NCI-H460 (cell line): ENCODE measurements at places on chromosomes 2 and 18. TPM values are rescaled to one million over a fixed set of nuclear protein-coding genes. Genes with fewer than 3 reads are reported as not detected.

Gene KATNAL2
- 0.87 and 1.0 TPM in 2 replicates for total RNA-seq

Gene SKOR2
- total RNA-seq: not detected in 2 replicates

Gene PLGLB1
- total RNA-seq: 0.92 TPM in 1 of 2 replicates, not detected in the other

Gene HOXD13
- 4.7 and 5.2 TPM in 2 replicates for total RNA-seq

Gene SGPP2
- not detected in 2 replicates for total RNA-seq

Gene MYL1
- total RNA-seq: not detected in 2 replicates

Gene VSNL1
- not detected in 2 replicates for total RNA-seq

Gene POTEJ
- not detected in 2 replicates for total RNA-seq

Gene ELOA2
- total RNA-seq: not detected in 2 replicates

Gene FMNL2
- total RNA-seq: 80.5 and 98.0 TPM in 2 replicates

Gene PLCL1
- 0.02 and 0.09 TPM in 2 replicates for total RNA-seq

Gene IL36RN
- not detected in 2 replicates for total RNA-seq

Gene HRH4
- 0.12 and 0.29 TPM in 2 replicates for total RNA-seq

Gene SERPINB12
- not detected in 2 replicates for total RNA-seq

Gene MRO
- 0.99 TPM in 1 of 2 replicates, not detected in the other for total RNA-seq

Gene FAM228A
- not detected in 2 replicates for total RNA-seq

Gene GAL3ST2
- total RNA-seq: 0.10 TPM in 1 of 2 replicates, not detected in the other

Gene MEP1B
- 0.20 TPM in 1 of 2 replicates, not detected in the other for total RNA-seq

Gene HAT1
- total RNA-seq: 59.1 and 70.2 TPM in 2 replicates

Gene CDKL4
- total RNA-seq: not detected in 2 replicates

Gene EFEMP1
- 827 and 872 TPM in 2 replicates for total RNA-seq

Gene HOXD12
- 0.20 TPM in 1 of 2 replicates, not detected in the other for total RNA-seq

Gene ANKRD30BL
- total RNA-seq: not detected in 2 replicates

Gene GREB1L
- 1.9 and 2.1 TPM in 2 replicates for total RNA-seq

Gene FEV
- not detected in 2 replicates for total RNA-seq

Gene NAT8
- total RNA-seq: not detected in 2 replicates

Gene RNASEH1
- 39.0 and 42.0 TPM in 2 replicates for total RNA-seq

Gene THSD7B
- 0.02 TPM in 1 of 2 replicates, not detected in the other for total RNA-seq

Gene SRD5A2
- total RNA-seq: 0.05 TPM in 1 of 2 replicates, not detected in the other

Gene TRIM43B
- 0.25 TPM in 1 of 2 replicates, not detected in the other for total RNA-seq

Gene CDH20
- total RNA-seq: not detected in 2 replicates

Gene PTGR3
- 11.0 and 17.9 TPM in 2 replicates for total RNA-seq

Gene LIPT1
- 18.6 and 20.6 TPM in 2 replicates for total RNA-seq

Gene OSBPL6
- total RNA-seq: 9.6 and 11.9 TPM in 2 replicates

Gene FECH
- total RNA-seq: 34.7 and 43.3 TPM in 2 replicates

Gene STPG4
- total RNA-seq: 0.32 TPM in 1 of 2 replicates, not detected in the other

Gene FBXO48
- 0.75 and 1.2 TPM in 2 replicates for total RNA-seq

Gene ADCYAP1
- 0.20 and 0.57 TPM in 2 replicates for total RNA-seq

Gene PROKR1
- total RNA-seq: not detected in 2 replicates

Gene HNRNPLL
- total RNA-seq: 40.2 and 41.3 TPM in 2 replicates

Gene POLR1B
- 35.9 and 43.0 TPM in 2 replicates for total RNA-seq

Gene LGALSL
- 13.3 and 15.7 TPM in 2 replicates for total RNA-seq

Gene COL3A1
- total RNA-seq: 17.5 and 20.5 TPM in 2 replicates
